ENCODE measurements at places on chromosomes 16 and 17.
A peak's percentile ranks its signal among the peaks of the same experiment; 100 is the strongest.

- DNase-seq = no peak
These were observed 40.5 kb downstream of the LYRM1 start for GRCh38 chr16:20940871-20941635.

GRCh38 chr16:56357241-56357764, 68.0 kb downstream of the AMFR start:
- DNase-seq = no peak

GRCh38 chr17:63827801-63828221, 348 bp upstream of the FTSJ3 start:
- no peak for DNase-seq

- DNase-seq = no peak
These were observed 17.2 kb upstream of the PRR14 start for GRCh38 chr16:30633526-30633925.

- DNase-seq = no peak
These were observed 8.2 kb downstream of the MYH3 start for GRCh38 chr17:10648956-10649355.

DNA sequence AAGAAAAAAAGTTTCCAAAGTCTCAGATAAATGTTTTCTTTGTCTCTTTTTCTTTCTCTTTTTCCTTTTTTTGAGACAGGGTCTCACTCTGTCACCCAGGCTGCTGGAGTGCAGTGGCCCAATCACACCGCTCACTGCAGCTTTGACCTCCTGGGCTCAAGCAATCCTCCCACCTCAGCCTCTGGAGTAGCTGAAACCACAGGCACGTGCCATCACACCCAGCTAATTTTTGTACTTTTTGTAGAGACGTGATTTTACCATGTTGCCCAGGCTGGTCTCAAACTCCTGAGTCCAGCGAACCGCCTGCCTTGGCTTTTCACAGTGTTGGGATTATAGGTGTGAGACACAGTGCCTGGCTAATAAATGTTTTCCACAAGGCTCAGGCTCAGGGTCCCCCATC, 53.3 kb upstream of the KSR1 start:
- no peak for DNase-seq

GRCh38 chr17:77332981-77333685, 192.4 kb downstream of the SEC14L1 start:
- DNase-seq = peak; percentile 33

DNA sequence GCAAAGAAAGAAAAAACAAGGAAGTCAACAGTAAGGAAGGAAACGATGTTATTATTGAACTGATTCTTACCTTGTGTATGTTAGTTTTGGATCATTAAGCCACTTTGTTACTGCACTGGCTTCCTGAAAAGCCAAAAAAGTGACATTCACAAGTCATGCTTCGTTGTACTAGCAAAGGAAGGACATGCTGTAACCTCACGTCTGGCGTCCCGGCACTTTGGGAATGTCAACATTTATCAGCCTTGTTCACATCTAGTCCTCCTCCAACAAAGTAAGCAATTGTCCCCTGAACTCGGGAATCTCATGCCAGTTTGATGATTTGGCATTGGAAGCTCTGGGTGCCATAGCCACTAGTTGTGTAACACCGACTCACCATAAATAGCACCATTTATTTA, 731 bp upstream of the MKS1 start:
- DNase-seq = no peak

- DNase-seq = peak; percentile 79
These were observed 9.1 kb downstream of the ZNF668 start for GRCh38 chr16:31064882-31065461.

- DNase-seq = no peak
These were observed at the start of gene NOS2 for GRCh38 chr17:27800522-27800921. TSS of gene NOS2 (minus strand) at chr17:27800529. CDS start at chr17:27798809, 1,720 bp downstream.

GRCh38 chr17:11303773-11304394, 62.9 kb downstream of the SHISA6 start:
- DNase-seq = no peak

DNA sequence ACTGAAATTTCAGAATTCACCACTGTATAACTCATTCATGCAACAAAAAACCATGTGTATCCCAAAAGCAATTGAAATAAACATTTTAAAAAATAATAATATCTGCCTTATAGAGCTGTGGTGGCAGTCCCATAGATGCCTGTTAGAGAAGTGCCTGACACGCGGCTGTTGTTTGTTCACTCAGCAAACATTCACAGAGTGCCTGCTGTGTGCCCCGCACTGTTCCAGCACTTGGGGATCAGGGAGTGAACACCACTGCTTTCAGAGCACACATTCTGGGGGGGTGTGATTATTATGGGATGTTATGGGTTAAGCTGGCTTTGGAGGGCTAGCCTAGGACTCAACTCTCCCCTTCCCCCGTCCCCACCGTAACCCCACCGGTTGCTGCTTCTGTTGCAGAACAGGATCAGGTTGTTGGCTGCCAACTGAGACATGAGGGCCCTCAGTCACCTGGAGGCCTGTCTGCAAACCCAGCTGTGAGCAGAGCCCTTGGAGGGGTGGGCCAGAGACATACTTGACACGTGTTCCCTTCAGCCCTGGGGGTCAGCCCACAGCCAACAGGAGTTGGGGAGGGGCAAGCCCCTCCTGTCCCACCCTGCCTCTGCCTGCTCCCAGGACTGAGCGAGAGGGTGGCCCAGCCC, 103.3 kb upstream of the CIBAR2 start:
- DNase-seq = no peak

DNA sequence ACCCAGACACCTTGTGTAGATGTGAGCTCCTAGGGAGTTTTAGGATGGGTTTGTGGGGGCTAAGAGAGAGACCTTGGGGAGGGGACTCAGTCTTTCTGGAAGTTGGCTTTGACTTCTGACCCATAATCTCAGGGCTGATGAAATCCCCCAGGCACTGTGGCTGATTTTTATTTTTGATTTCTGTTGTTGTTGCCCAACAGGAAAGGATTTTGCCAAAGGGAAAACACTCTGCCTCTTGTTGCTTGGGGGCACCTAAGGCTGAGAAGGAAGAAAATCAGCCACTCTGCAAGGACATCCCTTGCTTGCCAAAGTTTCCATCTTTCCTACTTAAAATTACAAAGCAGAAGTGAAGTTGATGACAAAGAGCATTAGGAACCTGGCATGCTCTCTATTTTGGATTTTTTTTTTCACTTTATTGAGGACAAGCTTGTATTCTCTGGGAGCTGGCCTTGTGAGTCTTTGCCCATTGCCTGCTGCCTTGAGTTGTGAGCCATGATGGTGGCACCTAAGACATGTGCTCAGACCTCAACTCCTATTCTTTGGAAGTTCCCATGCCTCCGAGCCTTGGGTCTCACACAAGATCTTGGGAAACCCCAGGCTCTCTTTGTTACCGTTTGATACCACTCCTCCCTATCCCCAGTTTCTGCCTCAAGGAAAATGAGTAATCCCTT, 3.2 kb upstream of the C1QTNF1 start:
- peak; percentile 65 for DNase-seq

DNA sequence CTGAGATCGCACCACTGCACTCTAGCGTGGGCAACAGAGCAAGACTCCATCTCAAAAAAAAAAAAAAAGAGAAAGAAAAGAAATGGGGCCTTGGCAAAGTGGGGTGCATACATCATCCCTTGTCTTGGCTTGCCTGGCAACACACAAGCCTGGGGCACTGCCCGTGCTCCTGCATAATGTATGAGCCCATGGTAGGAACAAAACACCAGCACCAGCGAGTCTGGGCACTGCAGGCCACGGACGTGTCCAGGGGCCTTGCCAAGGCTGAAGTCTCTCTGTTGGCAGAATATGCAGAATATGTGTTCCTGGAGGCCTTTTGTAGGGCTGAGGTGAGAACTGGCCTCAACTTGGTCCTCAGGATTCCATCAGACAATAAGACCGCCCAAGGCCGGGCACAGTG, 15.7 kb upstream of the ALDOA start:
- no peak for DNase-seq

DNA sequence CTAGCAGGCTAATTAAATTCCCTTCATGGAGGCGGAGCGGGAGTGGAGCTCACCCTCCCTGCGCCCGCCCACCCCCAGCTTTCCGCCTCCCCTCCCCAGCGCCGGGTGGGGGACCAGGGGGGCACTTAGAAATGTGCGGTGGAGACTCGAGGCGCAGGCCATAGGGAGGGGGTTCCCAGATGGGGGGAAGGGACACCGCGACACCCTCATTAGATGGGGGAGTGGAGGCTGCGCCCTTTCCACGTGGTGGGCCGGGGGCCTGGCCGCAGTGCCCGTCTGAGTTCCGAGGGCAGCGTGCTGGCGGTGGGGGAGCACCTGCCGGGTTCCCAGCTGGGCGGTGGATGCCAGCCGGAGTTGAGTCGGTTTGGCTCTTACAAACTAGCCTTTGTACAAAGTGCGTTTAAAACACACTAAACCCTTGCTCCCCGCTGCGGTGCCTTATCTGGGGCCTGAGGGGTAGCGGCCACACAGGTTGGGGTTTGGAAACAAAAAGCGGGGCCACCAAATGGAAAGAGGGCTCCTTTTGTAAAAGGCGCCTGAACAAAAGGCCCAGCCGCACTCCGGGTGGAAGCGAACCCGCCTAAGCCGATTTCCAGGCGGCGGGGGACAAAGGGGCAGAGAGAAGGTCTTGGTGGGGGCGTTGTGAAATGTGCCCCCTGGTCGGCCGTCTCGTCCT, 1.4 kb downstream of the GSE1 start:
- DNase-seq = no peak

DNA sequence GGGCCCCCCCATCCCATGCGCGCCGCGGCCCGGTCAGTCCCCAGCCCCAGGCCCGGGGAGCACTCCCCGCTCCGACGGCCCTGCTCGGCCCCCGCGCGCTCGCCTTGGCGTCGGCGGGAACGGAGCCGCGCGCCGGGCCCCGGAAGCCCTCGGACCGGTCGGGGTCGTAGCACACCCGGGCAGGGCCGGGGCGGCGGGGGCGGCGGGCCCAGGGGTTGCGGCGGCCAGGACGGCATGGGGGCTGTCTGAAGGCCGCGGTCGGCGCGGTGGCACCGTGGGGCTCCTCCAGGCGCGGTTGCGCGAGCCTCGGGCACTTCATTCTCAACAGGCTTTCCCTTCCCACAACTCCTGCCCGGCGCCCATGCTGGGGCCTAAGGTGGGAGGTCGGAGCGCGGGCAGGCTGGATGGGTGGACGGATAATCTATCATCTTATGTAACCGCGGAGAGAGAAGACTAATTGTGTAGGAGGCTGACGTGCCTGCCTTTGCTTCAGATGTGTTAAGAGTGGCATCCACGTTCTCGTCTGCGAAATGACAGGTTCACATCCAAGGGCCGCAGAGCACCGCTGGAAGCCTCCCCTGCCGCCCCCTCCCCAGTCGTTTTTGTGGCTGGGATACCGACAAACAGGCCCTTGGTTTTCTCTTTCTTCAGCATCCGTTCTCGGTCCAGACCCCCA, 708 bp downstream of the BAIAP2 start:
- no peak for DNase-seq

DNA sequence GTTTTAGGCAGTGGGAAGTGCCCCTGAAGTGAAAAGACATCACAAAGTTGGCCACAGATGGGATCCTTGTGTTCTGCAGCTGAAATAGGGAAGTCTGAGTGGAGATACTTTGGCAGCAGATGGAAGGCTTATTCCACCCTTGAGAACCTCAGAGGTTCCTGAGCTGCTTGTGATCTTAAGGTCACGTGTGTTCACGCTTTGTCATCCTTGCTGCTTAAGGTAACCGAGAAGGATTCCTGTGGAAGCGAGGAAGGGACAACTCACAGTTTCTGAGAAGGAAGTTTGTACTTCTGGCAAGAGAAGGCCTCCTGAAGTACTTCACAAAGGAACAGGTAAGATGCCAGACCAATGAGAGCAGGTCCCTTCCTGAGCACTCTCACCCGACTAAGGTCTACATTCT, 12.2 kb downstream of the ADAP2 start:
- DNase-seq = no peak

GRCh38 chr17:41534899-41535546, 6.9 kb upstream of the KRT19 start:
- no peak for DNase-seq

GRCh38 chr16:85986931-85987749, 88.2 kb downstream of the IRF8 start:
- DNase-seq = no peak

DNA sequence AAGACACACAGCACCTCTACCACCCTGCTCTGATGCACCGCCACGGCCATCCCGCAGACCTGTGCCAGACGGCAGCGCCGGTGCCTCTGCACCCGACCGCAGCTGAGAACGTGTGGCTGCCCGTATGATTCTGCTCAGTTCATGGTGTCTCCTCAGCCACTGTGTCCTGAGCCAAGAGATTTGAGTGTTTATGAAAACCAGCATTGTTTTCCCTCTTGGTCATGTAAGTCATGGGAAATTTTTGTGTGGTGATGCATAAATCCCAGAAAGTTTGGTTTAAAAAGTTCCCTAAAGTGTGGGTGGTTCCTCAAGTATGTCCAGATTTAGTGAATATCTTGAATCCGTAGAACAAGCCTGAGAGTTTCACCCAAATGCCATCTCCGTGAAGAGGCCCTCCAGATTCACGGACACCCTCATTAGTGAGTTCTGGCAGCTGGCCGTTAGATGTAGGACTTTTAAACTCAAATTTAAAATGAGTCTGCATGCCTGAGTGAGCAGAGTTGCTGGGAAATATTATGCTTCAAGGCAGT, 57.6 kb downstream of the CDRT4 start:
- DNase-seq = peak; percentile 15

DNA sequence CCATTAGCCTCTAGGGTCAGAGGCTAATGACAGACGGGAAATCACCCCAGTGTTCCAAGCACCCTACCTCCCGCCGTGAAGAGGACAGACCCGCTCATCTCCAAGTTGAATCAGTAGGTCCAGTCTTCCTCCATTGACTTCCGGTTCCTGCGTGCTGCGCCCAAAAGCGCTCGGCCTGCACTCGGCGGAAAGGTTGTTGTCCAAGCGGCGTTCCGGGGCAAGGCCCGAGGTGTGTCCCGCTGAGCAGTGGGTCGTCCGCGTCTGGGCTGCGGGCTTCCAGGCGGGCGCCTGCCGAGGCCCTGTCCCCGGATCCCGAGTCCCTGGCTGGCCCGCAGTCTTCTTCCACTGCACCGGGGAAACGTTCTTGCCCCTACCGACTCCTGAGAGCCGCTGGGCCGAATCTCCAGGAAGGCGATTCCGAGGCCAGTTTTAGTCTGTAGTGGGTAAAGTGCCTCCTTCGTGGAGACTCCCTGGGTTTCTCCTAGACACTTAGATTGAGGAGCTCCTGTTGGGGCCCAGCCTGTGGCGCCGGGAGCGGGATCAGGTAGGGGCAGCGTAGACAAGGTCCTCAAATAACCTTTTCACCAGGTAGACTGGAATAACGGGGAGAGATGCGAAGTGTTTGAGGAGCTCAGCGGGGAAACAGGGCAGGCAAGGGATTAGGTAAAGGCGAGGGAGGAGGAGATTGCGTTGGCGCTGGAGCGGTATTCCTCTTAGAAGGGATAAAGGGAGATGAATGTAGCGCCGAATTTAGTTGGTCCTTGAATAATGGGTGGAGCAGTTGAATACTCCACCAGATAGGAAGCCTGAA, at the start of gene TEFM:
TEFM (minus strand) TSS at position 138 of the 811 bp plus-strand sequence; CDS start at position 98, 40 bp downstream.
- DNase-seq = peak; percentile 62

DNA sequence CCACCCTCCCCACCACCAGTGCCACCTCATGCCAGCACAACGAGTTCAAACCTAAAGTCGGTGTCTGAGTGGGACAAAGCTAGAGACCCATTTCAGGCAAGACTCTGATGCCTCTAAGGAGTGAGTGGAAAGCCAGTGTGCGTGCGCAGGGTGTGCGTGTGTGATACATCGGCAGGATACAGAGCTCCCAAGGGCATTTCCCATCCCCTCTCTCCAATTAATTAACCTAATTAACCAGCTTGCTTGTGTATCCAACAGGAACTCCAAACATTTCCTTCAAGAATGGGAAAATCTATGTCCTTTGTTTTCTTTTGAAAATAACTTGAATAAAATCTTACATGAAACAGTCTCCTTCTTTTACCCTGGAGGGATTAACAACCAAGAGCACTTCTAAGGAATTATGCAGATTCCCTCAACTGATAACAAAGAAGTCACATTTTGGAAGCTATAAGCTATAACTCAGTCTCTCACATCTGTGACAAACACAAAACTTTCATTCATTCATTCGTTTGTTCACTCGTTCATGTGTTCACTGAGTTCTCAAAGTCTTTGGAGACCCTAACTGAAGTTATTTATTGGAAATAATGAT, 9.9 kb downstream of the ATPAF2 start:
- no peak for DNase-seq

Data from ascending aorta (tissue), 2 donors.